Prostate gland (tissue), 2 donors: ENCODE measurements at places on chromosomes 2 and 18. TPM values are rescaled to one million over a fixed set of nuclear protein-coding genes. Genes with fewer than 3 reads are reported as not detected.

- H3K27me3 ChIP-seq: no peaks in the 10 kb centered on the region
- no peak overlapping the region for H3K4me3 ChIP-seq
- no peak overlapping the region for H3K27ac ChIP-seq
- H3K4me1 ChIP-seq: peaks cover 9% of the 10 kb centered on the region
These were observed 61.7 kb downstream of the LIPG start for GRCh38 chr18:49623571-49623970.

DNA sequence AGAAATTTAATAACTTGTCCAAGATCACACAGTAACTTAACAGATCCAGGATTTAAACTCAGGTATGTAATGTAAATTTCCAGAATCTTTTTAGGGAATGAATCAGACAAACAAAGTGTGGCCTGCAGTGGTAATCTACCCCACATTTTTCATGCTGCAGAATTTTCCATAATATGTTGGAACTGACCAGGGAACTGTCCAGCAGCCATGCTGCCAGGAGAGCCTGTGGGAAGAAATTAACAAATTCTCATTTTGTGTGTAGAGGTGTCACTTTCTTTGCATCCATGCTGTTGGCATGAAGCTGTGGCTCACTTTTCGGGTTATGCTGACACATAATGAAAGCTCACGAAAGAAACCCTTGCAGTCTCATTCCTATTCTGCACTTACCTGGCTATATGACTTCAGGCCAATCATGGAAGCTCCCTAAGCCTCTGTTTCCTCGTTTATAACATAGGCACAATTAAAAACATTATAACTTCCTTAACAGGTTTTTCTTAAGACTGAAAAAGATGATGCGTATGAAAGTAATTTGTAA, 54.7 kb downstream of the CDKL4 start:
- H3K4me1 ChIP-seq: no peaks in the 10 kb centered on the region
- no peak for DNase-seq
- H3K36me3 ChIP-seq: no peaks in the 10 kb centered on the region
- no peaks in the 10 kb centered on the region for H3K27me3 ChIP-seq

The TTC31 gene
- 24.0 TPM for total RNA-seq

The CPO gene
- not detected for total RNA-seq

The FTCDNL1 gene
- 4.9 TPM for total RNA-seq
